NCI-H2227 treated with DMSO at 0.1 percent for 48 hours (cell line): ENCODE measurements at places on chromosomes 13 and 19.

DNA sequence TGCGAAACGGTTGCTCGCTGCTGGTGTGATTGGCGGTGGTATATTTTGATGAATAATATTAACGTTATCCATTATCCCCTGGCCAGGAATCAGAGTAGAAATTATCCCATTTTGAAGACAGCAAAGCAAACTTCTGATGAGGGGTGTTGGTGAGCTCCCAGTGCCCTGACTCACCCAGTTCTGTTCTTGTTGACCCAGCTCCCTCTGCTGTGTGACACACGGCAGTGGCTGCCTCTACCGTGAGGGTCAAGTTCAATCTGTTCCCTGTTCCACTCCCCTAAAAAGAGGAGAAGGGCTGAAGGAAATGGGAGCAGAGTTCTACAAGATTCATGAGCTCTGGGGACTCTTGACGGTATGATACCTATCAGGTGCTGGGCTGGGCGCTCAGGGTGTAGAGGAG is 2.0 kb downstream of the CAMSAP3 start:
- DNase-seq = no peak

GRCh38 chr19:55494172-55494761 is 6.0 kb downstream of the SSC5D start:
- no peak for DNase-seq

- DNase-seq = no peak
Measured at GRCh38 chr19:58209577-58209976, 19.1 kb upstream of the ZNF544 start.

- DNase-seq = no peak
Measured at GRCh38 chr13:41162151-41162550, 29.5 kb upstream of the KBTBD6 start.

- no peak for DNase-seq
Measured at GRCh38 chr19:20067943-20068342, 9.9 kb upstream of the ZNF90 start.

- no peak for DNase-seq
Measured at GRCh38 chr13:43441899-43442499, 344.8 kb downstream of the ENOX1 start.

GRCh38 chr13:104314926-104315535 is 1248.8 kb upstream of the SLC10A2 start:
- DNase-seq = no peak

- DNase-seq = no peak
Measured at GRCh38 chr13:79365981-79366380, 40.1 kb downstream of the RBM26 start.

DNA sequence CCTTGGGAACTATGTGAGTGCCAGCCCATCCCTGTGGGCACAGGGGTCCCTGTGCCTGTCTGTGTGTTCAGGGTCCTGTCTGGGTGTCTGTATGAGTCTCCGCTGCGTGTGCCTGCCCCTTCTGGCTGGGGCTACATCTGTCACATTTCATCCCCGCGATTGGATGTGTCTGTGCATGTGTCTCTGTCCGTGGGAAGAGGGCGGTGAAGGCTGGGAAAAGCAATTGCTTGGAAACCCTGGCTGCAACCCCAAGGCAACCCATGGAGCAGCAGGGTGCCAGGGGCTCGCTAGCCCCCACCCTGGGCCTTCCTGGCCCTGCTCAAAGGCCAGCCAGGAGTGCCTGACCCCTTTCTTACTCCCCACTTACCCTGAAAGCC is 1.4 kb downstream of the MAG start:
- peak; percentile 67 for DNase-seq

GRCh38 chr13:32051156-32051555 is 19.6 kb downstream of the FRY start:
- no peak for DNase-seq

- no peak for DNase-seq
Measured at GRCh38 chr19:12778017-12778904, 2.9 kb upstream of the HOOK2 start.

GRCh38 chr13:28478127-28478526 is 16.8 kb downstream of the FLT1 start:
- no peak for DNase-seq

- DNase-seq = no peak
Measured at GRCh38 chr13:59269476-59269875, 894.3 kb downstream of the DIAPH3 start.

- no peak for DNase-seq
Measured at GRCh38 chr19:40745402-40745780, 4.9 kb downstream of the ACTMAP start.

DNA sequence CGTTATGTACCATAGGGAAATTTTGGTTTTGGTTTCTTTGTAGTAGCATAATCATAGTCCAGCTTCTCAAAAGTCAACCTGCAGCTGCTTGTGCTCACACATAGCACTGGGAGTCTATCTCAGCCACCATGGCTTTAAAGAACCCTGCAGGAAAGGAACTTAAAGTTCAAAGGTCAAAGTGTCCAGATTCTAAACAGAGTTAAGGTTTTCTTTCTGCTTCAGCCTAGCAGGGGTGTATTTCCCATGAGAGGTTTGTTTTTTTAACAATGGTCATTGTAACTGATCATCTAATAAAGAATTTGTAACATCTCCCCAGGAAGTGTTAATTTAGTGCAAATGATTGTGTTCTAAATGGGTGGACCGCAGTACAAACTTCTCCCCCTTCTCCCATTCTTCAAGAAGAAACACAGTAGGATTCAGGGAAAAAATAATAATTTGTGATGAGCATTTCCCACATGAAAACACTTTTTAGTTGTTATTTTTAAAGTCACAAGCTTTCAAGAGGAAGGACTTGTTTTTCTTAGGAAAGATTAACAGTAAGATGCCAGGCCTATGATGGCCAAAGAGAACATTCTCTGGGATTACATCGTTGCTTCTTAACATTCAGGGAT is 168.0 kb downstream of the EFNB2 start:
- DNase-seq = no peak

DNA sequence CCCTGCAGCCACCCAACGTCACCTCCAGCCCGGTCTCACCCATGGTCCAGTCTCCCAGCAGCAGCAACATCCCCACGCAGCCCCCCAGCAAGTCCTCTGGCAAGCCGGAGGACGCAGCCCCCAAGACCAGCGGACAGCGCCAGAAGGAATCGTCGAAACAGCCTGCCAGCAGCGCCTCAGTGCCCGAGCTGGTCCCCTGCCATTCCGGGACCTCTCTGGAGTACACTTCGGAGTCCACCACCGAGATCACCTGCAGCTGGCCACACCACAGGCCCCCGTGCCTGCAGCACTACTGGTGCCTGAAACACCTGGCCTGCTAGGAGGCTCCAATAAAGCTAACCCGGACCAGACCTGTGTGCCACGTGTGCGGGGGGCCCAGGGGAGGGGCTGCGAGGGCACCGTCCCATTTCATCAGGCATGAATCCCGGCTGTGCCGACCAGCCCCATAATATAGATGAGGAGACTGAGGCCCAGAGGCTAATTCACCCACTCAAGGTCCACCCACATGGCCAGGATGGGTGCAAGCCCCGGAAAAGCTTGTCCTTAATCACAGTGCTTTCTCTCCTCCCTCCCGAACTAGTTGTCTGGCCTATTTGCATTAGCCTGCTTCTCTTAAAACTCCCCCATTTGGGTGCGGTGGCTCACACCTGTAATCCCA is 6.7 kb downstream of the REEP6 start:
- no peak for DNase-seq

- peak; percentile 1 for DNase-seq
Measured at GRCh38 chr13:38970380-38971051, 20.1 kb downstream of the STOML3 start.

DNA sequence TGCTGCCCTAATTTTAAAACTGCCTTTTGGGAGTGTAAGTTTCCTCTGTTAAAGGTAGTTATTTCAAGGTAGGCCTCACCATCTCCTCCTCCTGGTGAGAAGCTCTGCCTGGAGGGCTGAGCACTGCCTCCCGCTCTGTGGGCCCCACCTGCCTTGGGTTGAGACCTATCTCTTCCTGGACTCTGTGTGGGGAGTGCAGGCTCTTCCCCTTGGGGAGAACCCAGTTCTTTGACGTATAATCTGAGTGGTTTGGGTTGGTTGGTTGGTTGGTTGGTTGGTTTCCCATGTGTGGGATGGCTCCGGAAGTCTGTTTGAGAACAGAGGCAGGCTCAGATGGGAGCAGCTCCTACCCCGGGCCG is 39.1 kb downstream of the ACTN4 start:
- DNase-seq = no peak

- no peak for DNase-seq
Measured at GRCh38 chr19:7933828-7934725, 8.1 kb upstream of the CTXN1 start.

GRCh38 chr19:2113439-2114211 is 16.9 kb downstream of the IZUMO4 start:
- no peak for DNase-seq

- no peak for DNase-seq
Measured at GRCh38 chr19:33587150-33587549, 34.6 kb upstream of the CHST8 start.

- no peak for DNase-seq
Measured at GRCh38 chr19:50702871-50703829, 16.5 kb downstream of the SHANK1 start.

GRCh38 chr19:40702337-40703012 is 12.0 kb upstream of the NUMBL start:
- peak; percentile 79 for DNase-seq

DNA sequence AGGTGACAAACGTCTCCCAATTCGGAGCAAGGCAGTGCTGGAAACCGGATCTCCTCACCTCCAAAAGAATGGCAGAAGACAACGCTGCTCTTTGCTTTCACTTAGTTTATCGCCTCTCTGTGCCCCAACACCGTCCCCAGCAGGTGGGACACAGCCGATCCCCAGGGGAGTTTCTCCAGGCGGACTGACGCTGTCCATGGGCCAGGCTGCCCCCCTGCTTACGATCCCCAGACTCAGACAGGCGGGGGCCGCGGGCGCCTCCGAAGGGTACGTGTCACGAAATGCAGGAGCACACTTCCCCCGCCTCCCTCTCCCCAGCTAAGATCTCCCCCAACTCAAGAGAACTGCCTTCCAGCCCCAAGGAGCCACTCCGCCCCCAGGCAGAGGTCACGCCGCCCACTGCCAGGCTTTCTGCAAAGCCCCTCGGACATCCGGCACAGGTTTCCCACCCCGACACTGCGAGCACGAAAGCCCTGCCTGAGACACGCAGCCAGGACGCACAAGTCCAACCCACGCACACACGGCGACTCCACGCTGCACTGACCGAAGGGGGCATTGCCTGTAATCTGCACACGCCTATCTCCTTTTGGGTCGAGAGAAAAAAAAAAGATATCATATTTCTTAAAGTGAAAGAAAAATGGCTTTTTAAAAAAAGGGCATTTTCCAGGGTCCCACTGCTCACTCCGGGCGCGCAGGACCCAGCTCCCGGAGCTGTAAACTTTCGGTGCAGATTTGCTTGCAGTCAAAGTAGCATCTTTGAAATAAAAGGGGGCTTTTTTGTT is 2.0 kb downstream of the SPRY2 start:
- peak; percentile 11 for DNase-seq

- DNase-seq = no peak
Measured at GRCh38 chr13:111882351-111882750, 184.6 kb upstream of the SOX1 start.

DNA sequence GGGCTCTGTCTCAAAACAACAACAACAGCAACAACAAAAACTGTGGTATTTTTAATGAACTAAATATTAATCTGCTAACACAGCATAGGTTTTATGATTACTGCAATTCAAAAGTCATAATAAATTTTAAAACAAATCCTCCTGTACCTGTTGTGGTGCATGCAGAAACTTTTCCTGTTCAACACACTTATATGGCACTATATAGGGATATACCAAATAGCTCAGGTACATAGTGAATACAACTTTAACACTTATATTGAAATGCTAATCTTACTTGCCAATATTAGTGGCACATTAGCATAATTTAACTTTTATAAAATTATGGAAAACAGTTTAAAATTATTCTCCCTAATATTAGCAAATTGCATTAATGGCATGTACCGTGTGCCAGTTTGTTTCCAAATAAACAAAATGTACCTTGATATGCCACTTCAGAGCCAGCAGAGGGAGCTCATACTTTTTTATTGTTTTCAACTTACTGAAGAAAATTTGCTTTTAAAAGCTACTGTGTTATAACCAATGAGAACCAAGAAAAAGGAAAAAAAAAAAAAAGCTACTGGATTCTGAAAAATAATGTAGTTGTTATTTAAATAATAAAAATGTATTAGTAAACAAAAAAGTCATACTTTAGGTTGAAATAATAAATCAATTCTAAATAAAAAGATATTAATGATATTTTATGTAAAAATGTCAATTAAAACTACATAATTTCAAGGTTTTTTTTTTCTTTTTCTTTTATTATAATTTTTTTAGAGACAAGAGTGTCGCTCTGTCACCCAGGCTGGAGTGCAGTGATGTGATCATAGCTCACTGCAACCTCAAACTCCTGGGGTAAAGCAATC is 18.0 kb upstream of the RBM26 start:
- peak; percentile 14 for DNase-seq

GRCh38 chr19:14492756-14493337 is 3.1 kb downstream of the GIPC1 start:
- DNase-seq = no peak

DNA sequence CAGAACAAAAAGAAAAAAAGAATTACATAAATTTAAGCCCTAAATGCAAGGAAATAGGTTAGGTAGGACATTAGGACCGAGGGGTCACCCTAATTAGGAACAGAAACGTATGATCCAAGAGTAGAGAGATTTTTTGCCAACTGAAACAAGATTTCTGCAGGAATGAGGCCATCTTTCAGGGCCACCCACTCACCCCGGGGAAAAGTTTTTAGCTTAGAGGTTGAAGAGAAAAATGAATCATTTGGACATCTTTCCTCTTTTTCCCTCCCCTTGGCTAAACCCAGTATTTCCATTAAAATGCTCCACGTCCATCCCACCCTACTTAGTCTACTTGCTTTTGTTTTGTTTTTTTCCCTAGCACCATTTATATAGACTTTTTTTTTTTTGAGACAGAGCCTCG is 10.6 kb upstream of the PNMA8A start:
- no peak for DNase-seq

- no peak for DNase-seq
Measured at GRCh38 chr19:2478756-2479555, 3.0 kb downstream of the GADD45B start.

GRCh38 chr19:54298357-54299125 is 14.4 kb downstream of the LILRA5 start:
- no peak for DNase-seq

DNA sequence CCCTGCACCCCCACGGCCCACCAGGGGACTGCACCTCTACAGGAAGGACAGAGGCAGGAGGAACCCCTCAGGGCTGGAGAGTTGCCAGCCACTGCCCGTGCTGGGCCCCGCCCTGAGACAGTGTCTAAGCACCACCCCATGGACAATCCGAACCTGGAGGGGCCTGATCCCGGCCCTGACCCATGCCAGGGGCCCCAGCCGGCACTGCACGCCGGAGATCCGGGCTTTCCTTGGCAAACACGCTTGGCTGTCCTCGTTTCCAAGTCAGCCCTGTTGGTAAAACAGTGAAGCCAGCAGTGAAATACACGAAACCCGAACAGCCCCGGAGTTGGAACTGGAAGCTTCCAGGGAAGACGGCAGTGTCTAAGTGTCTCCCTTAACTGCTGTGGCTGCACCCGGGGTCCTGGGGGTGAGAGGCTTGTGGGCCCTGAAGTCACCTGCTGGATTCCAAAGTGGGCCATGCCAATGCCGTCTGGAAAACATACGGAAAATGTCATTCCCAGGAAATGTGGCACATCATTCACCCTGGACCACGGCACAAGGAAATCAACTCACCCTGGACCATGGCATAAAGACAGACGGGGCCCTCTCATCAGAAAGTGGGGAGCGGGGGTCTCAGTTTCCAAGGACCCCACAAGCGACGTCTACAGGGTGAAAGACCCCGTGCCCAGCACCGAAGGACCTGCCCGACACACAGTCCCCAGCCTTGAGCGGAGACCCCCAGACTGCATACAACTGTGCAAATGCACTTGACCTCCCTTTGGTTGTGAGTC is 30.9 kb downstream of the RASA3 start:
- DNase-seq = no peak
